Activated CD4-positive, alpha-beta memory T cell treated with anti-CD3 and anti-CD28 coated beads, Interleukin-2, amount 10 ng/mL, durations not matched to agents 7 days and 5 days (primary cell): ENCODE measurements at places on chromosomes 4 and X. TPM values are rescaled to one million over a fixed set of nuclear protein-coding genes. Genes with fewer than 3 reads are reported as not detected.

GRCh38 chr4:7727749-7728148 lies 211.9 kb downstream of the AFAP1 start:
- H3K4me3 ChIP-seq = no peak overlapping the region
- no peaks in the 10 kb centered on the region for H3K36me3 ChIP-seq
- H3K27me3 ChIP-seq = no peaks in the 10 kb centered on the region
- H3K4me1 ChIP-seq = no peaks in the 10 kb centered on the region
- no peak overlapping the region for H3K27ac ChIP-seq

- H3K4me1 ChIP-seq = no peaks in the 10 kb centered on the region
- DNase-seq = no peak
- H3K27ac ChIP-seq = no peak overlapping the region
- H3K36me3 ChIP-seq = no peaks in the 10 kb centered on the region
These were observed 11.5 kb downstream of the IGSF1 start for GRCh38 chrX:131277543-131278136.

DNA sequence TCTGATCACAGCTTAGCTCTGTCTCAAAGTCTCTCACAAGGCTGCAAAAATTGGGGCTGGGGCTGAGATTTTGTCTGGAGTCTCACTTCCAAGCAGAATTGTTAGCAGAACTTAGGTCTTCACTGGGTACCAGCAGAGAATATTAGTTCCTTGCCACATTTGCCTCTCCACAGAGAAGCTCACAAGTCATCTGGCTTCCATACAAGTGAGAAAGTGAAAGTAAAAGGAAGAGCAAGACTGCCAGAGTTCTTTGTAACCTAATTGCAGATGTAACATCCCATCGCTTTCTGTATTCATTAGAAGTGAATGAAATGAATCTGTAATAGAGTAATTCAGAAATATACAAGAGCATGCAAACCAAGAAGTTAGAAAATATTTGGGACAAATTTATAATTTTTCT lies 624.1 kb upstream of the GNPDA2 start:
- H3K27me3 ChIP-seq = no peaks in the 10 kb centered on the region
- no peaks in the 10 kb centered on the region for H3K4me1 ChIP-seq
- no peak overlapping the region for H3K27ac ChIP-seq
- no peak for DNase-seq

DNA sequence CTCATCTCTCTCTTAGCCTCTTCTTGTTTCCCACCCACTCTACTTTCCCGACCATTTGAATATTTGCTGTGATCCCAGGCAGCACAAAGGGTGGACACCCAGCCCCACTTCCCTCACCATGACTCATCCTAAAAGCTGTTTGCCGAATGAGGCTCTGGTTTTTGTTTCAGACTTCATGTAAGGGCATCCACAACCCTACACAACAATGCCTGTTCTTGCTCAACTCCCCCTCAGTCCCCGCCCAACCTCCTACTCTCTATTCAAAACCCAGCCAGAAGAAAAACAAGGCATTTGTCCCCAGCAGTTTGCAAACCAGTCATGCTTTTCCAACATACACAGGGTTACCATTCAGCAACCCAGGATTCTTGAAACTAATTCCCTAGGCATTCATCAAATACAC lies 516.5 kb upstream of the CNKSR2 start:
- no peaks in the 10 kb centered on the region for H3K4me1 ChIP-seq
- no peak overlapping the region for H3K4me3 ChIP-seq
- DNase-seq = no peak
- H3K36me3 ChIP-seq = no peaks in the 10 kb centered on the region
- no peaks in the 10 kb centered on the region for H3K27me3 ChIP-seq

Gene REPS2
- total RNA-seq = 0.10 TPM

DNA sequence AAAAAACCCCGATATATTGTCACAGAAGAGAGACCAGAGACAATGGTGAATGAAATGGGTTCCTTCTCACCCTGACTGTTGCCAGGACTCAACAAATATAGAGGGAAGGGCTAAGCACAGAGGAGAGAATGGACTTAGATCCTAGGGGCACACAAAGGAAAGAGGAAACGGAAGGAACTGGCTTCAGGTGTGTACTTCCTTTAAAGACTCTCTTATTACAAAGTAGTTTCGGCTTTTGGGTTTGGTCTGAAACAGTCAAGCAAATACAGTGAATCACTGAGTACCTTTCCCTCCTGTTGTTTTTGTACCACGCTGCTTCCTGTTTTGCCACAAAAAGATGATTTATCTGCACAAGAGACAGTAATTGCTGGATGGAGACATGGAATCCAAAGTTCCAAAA lies 46.1 kb upstream of the S100G start:
- peaks cover 20% of the 10 kb centered on the region for H3K4me1 ChIP-seq
- H3K4me3 ChIP-seq = peak overlapping the region; percentile 37
- H3K27me3 ChIP-seq = no peaks in the 10 kb centered on the region
- H3K27ac ChIP-seq = peak overlapping the region; percentile 88

Gene DCAF16
- total RNA-seq = 41.7 TPM

- H3K27ac ChIP-seq = no peak overlapping the region
- peaks cover 10% of the 10 kb centered on the region for H3K4me1 ChIP-seq
- H3K27me3 ChIP-seq = peaks cover 8% of the 10 kb centered on the region
- no peak overlapping the region for H3K4me3 ChIP-seq
- H3K36me3 ChIP-seq = no peaks in the 10 kb centered on the region
- no peak for DNase-seq
These were observed 41.7 kb downstream of the FGFRL1 start for GRCh38 chr4:1053080-1053661.

DNA sequence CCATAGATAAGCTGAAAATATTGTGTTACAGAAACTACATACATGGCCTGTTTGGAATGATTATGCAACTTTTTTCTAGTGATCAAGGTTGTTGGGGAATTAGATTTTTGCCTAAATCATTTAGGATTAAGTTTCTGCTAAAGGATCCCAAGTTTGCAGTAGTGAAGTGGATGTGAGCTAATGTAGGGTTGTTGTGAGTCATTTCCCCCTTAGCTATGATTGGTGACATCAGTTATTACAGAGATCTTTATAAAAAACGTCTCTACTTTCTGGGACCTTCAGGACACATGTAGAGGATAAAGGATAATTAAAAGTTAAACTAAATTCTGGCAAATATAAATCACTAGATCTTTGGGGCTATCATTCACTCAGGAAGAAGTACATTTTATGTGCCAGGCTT lies 133.3 kb downstream of the GATB start:
- no peak for DNase-seq
- H3K27me3 ChIP-seq = peaks cover 21% of the 10 kb centered on the region
- no peak overlapping the region for H3K4me3 ChIP-seq
- H3K27ac ChIP-seq = no peak overlapping the region

GRCh38 chr4:98747393-98748091 lies 89.1 kb upstream of the TSPAN5 start:
- H3K36me3 ChIP-seq = no peaks in the 10 kb centered on the region
- no peaks in the 10 kb centered on the region for H3K4me1 ChIP-seq
- no peak overlapping the region for H3K4me3 ChIP-seq
- no peak overlapping the region for H3K27ac ChIP-seq
- no peaks in the 10 kb centered on the region for H3K27me3 ChIP-seq

Gene PDLIM5
- total RNA-seq = 24.0 TPM

DNA sequence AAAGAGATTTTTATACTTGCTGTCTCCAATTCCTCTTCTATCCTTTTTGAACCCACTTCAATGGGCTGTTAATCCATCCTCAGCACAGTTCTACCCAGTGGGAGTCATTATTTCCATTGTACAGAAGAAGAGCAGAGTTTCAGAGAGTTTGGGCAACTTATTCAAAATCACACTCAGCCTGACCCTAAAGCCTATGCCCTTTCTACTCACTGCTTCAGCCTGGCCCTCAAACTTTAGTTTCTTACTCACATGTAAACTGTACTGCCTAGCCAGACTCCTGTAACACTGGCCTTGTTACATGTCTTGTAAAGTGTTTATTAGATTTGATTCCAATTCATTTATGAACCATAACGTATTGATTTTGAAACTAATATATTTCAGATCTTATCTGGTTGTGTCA lies 25.1 kb upstream of the USO1 start:
- no peaks in the 10 kb centered on the region for H3K27me3 ChIP-seq
- peaks cover 4% of the 10 kb centered on the region for H3K36me3 ChIP-seq
- DNase-seq = no peak

GRCh38 chr4:94507281-94507680 lies 55.5 kb downstream of the PDLIM5 start:
- no peak for DNase-seq
- H3K4me3 ChIP-seq = no peak overlapping the region
- no peak overlapping the region for H3K27ac ChIP-seq
- H3K4me1 ChIP-seq = peaks cover 7% of the 10 kb centered on the region

- H3K27me3 ChIP-seq = no peaks in the 10 kb centered on the region
- no peak for DNase-seq
- no peak overlapping the region for H3K4me3 ChIP-seq
- no peak overlapping the region for H3K27ac ChIP-seq
- H3K4me1 ChIP-seq = no peaks in the 10 kb centered on the region
These were observed 218.9 kb downstream of the HS3ST1 start for GRCh38 chr4:11209826-11210225.

- H3K27me3 ChIP-seq = peaks cover 4% of the 10 kb centered on the region
- no peak overlapping the region for H3K27ac ChIP-seq
- H3K36me3 ChIP-seq = no peaks in the 10 kb centered on the region
- no peak overlapping the region for H3K4me3 ChIP-seq
- DNase-seq = no peak
- H3K4me1 ChIP-seq = no peaks in the 10 kb centered on the region
These were observed 19.8 kb downstream of the PSMD10 start for GRCh38 chrX:108071578-108071977.

DNA sequence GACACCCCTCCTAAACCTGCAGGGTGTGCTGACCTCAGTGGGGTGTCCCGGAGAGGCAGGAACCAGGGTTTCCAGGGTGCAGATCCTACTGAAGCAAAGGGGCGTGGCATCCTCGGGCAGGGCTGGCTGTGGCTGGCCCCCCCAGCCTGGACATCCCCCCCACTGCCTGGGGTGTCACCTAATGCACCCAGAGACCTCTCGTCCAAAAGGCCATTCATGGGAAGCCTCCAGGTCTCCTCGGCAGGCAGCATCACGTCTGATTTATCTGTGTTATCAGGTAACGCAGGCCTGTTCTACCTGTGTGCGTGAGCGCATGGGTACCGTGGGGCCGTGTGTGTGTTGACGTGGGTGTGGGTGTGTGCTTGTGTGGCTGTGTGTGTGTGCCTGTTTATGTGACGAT lies 210.0 kb downstream of the SHOX start:
- no peak for DNase-seq
- no peaks in the 10 kb centered on the region for H3K36me3 ChIP-seq
- H3K4me3 ChIP-seq = no peak overlapping the region
- H3K4me1 ChIP-seq = no peaks in the 10 kb centered on the region

Gene EIF2S3
- 172 TPM for total RNA-seq

Gene TIGD4
- total RNA-seq = 0.35 TPM

Gene SHOX
- not detected for total RNA-seq

DNA sequence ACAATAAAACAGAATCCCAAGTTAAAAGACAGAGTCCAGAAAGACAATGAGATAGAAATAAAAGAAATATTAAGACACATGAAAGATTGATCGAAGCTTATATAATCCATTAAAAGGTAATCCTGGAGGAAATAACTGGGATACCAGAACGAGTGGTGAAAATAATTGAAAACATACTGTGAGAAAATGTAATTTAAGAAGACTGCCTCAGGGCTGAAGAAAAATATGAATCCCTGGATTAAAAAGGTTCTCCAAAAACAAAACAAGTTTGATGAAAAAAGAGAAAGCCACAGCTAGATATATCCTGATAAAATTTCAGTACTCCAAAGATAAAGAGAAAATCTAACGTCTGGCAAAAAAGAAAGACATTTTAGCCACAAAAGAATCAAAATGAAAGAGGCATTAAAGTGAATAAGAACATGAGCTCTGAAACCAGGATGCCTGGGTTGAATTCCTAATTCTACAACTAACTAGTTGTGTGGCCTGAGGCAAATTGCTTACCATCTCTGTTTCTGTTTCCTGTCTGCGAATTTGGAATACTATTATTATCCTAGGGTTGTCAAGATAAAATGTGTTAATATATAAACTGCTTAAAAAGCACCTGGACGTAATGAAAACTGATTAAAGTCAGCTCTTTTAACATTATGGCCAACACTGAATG lies 5.5 kb downstream of the DDX60L start:
- no peak overlapping the region for H3K4me3 ChIP-seq
- H3K27me3 ChIP-seq = no peaks in the 10 kb centered on the region
- no peak for DNase-seq
- peaks cover 67% of the 10 kb centered on the region for H3K36me3 ChIP-seq
- no peak overlapping the region for H3K27ac ChIP-seq
- H3K4me1 ChIP-seq = peaks cover 57% of the 10 kb centered on the region

DNA sequence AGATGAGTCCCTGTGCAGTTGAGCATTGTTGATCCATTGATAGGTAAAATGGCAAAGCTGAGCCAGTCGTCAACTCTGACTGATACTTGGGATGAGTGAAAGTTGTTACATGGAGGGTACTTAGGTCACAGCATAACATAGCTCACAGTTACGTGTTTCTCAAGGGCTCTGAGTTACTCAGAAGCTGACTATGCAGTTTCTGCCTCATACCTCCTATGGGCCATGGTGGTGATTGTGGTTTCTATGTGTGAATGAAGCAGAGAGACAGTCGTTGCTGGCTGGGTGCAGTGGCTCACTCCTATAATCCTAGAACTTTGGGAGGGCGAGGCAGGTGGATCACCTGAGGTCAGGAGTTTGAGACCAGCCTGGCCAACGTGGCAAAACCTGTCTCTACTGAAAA lies 30.8 kb downstream of the FRMPD3 start:
- DNase-seq = no peak
- no peak overlapping the region for H3K4me3 ChIP-seq
- no peaks in the 10 kb centered on the region for H3K36me3 ChIP-seq
- H3K27ac ChIP-seq = no peak overlapping the region
- peaks cover 2% of the 10 kb centered on the region for H3K4me1 ChIP-seq
- H3K27me3 ChIP-seq = peaks cover 6% of the 10 kb centered on the region

- H3K27ac ChIP-seq = no peak overlapping the region
- no peaks in the 10 kb centered on the region for H3K4me1 ChIP-seq
- no peak overlapping the region for H3K4me3 ChIP-seq
- DNase-seq = no peak
These were observed 112.0 kb downstream of the SCLT1 start for GRCh38 chr4:128981377-128981776.

- no peak for DNase-seq
- H3K4me1 ChIP-seq = no peaks in the 10 kb centered on the region
- H3K4me3 ChIP-seq = no peak overlapping the region
These were observed 31.5 kb downstream of the ACTRT1 start for GRCh38 chrX:128020701-128021100.

Gene CT45A10
- total RNA-seq = not detected

Gene MAGEC3
- not detected for total RNA-seq

DNA sequence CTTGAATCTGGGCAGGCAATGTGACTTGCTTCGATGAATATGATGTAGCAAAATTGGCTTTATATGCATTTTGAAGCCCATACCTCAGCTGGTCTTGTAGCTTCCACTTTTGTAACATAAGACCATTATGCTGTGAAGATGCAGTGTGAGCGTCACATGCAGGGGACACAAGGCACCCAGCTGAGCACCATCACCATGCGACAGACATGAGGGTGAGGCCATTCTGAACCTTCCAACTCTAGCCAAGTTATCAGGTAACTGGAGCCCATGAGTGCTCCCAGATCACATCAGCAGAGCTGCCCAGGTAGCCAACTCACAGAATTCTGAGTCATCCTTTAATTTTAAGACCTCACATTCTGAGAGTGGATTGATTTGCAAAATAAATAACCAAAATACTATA lies 705.9 kb downstream of the FSTL5 start:
- no peaks in the 10 kb centered on the region for H3K27me3 ChIP-seq
- DNase-seq = no peak
- no peak overlapping the region for H3K27ac ChIP-seq
- H3K36me3 ChIP-seq = no peaks in the 10 kb centered on the region
- no peaks in the 10 kb centered on the region for H3K4me1 ChIP-seq
- no peak overlapping the region for H3K4me3 ChIP-seq

GRCh38 chrX:112043997-112044396 lies 38.6 kb downstream of the TRPC5 start:
- no peak for DNase-seq
- no peaks in the 10 kb centered on the region for H3K4me1 ChIP-seq
- H3K4me3 ChIP-seq = no peak overlapping the region
- H3K27ac ChIP-seq = no peak overlapping the region
- no peaks in the 10 kb centered on the region for H3K27me3 ChIP-seq
